ENCODE measurements at places on chromosomes 1 and 21.
A peak's percentile ranks its signal among the peaks of the same experiment; 100 is the strongest.

DNA sequence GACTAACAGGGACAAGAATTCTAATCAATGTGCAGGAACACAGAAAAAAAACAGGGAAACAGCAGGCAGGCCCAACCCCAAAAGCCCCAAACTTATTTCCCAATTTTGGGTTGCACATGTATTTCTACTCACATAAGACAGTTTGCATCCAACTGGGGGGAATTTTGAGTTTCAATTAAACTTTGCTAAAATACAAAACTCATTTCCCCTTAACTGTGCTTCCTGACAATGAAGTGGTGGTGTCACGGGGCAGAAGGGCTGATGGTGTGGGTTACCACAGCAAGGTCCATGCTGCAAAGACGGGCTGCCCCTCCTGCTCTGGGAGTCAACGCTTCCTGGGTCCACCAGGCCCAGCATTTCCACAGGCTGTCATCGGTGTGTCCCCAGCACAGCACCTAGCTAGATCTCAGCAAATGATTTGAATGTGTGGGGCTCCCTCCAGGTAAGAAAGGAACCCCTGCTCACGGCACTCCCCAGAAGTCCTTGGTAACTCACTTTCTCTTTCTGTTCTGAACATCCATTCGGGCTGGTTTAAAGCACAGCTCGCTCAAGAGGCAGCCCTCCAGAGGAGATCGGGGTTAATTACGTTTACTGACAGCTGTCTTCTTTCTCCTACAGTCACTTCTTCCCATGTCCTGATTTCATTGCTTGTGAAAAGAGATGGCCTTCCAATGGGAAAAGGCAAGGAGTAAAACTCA is 27.4 kb downstream of the HIVEP3 start:
- no peak for DNase-seq

DNA sequence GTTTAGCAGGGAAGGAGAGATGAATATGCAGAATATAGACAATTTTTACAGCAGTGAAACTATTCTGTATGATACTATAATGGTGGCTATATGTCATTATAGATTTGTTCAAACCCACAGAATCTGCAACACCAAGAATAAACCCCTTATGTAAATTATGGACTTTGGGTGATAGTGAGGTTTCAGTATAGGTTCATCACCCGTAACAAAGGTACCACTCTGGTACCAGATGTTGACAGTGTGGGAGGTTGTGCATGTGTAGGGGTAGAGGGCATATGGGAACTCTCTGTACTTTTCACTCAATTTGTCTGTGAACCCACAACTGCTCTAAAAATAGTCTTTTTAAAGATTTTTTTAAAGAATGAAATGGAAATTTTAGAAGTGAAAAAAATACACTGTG is 29.9 kb upstream of the PRDX6 start:
- no peak for DNase-seq

- DNase-seq: no peak
These were observed 120.6 kb downstream of the SLC45A1 start for GRCh38 chr1:8438489-8438888.

DNA sequence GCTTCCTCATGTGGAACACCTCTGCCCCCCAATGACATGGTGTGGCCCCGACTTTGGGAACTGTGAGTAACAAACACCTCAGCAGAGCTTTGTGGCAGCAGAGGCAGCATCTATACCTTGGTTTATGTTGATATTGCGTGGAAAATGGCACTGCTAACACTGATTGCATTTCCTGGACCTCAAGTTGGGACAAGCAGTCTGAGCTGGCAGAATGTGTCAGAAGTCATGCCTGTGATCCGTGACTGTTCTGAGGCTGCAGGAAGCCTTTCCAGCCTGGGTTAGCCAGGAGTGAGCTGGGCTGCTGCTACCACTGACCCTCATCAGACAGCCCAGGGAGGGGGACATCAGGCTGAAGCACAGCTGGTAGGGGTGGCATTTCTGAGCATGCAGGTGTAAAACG is 268.5 kb downstream of the KCNJ6 start:
- DNase-seq: no peak

DNA sequence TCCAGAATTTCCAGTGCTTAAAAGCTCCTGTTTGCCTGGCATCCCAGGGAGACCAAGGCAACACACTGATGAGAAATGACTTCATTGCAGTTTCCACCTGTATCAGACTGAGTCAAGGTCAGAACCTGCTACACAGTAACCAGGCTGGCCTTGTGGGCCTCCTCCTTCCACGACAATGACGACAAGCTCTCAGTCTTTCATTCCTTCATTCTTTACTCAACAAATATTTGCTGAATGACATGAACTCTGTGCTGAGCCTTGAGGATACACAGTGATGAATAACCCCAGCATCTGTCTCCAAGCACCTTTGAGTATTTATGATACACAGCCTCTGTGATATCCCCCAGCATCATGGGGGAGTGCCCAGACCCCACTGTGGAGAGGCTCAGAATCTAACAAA is 8.9 kb upstream of the LCE5A start:
- DNase-seq: no peak

DNA sequence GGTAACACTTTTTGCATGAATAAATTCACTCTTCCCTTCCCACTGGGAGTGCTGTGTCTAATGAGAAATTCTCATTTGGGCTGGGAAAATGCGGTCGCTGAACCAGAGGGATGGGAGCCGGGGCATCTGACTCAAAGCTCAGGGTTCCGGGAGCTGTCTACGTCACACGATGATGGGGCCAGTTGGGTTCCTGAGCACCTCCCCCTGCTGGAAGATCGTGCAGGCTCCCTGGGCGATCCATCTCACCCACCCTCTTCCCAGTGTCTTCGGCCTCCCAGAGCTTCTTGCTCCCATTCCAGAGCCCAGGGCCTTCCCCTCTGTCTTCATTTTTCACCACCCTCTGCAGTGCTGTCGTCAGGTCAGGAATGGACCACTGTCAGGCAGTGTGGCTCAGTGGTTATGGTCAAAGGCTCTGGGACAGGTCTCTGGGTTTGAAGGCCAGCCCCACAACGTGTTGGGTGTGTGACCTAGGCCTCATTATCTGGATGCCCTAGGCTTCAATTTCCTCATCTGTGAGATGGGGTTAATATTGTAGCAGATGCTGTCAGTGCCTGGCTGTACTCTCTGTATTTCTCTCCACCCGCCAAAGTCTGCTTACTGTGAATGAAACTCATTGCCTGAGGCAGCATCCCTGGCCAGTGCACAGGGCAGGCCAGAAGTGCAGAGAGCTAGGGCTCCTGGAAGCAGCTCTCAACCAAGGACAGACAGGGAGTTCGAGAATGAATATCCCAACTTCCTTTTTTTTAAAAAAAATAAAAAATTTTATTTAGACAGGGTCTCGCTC is 31.8 kb downstream of the IGSF21 start:
- DNase-seq: no peak

- no peak for DNase-seq
These were observed 537.5 kb downstream of the LTN1 start for GRCh38 chr21:28455253-28455600.

DNA sequence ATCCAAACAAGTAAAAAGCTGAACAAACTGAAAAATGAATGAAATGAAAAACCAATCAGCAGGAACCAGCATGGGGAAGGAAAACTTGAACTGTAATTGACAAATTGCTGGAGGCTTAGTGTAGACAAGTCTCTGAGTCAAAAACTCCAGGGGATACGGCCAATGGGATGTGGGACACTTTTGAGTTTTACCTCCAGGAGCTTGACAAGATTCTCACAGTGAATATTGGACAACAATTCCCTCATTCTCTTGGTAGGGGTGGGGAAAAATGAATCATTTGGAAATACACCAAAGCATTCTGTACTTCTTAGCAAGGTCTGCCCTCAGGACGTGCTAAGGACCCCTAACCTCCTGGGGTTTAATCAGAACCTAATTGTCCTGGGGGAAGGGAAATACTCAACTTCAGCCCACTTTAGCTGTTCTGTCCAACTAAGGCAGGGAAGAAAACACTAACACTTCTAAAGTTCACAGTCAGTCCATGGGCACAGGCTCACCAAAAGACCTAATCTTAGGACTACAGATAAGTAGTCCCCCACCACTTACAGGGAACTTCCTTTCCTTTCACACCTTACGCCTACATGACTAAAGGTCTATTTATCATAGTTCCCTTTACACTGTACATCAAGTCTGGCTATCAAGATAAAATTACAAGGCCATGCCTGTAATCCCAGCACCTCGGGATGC is 60.7 kb upstream of the CDC42BPA start:
- no peak for DNase-seq

DNA sequence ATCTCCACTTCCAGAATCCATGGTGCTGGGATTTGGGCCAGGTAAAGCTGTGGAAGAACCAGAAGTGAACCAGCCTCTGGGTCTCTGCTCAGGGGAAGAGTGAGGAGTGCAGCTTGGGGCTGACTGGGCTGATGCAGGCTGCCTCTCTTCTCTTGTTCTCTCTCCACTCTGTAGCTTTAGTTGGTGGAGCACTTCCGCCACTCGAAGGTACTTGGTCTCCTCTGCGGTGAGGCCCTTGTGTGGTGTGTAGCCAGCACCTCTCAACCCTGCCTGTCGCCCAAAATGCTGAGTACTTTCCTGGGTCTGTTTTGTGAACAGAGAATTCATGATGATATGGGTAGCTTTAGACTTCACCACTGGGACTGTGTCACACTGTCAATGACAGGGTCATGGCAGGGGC is 63.2 kb downstream of the URB2 start:
- DNase-seq: no peak

- no peak for DNase-seq
These were observed 525.5 kb downstream of the MATN1 start for GRCh38 chr1:30197639-30198450.

- DNase-seq: no peak
These were observed 1.1 kb upstream of the EPHA2 start for GRCh38 chr1:16156848-16157495.

GRCh38 chr1:60055336-60055735 is 18.2 kb downstream of the C1orf87 start:
- DNase-seq: no peak

DNA sequence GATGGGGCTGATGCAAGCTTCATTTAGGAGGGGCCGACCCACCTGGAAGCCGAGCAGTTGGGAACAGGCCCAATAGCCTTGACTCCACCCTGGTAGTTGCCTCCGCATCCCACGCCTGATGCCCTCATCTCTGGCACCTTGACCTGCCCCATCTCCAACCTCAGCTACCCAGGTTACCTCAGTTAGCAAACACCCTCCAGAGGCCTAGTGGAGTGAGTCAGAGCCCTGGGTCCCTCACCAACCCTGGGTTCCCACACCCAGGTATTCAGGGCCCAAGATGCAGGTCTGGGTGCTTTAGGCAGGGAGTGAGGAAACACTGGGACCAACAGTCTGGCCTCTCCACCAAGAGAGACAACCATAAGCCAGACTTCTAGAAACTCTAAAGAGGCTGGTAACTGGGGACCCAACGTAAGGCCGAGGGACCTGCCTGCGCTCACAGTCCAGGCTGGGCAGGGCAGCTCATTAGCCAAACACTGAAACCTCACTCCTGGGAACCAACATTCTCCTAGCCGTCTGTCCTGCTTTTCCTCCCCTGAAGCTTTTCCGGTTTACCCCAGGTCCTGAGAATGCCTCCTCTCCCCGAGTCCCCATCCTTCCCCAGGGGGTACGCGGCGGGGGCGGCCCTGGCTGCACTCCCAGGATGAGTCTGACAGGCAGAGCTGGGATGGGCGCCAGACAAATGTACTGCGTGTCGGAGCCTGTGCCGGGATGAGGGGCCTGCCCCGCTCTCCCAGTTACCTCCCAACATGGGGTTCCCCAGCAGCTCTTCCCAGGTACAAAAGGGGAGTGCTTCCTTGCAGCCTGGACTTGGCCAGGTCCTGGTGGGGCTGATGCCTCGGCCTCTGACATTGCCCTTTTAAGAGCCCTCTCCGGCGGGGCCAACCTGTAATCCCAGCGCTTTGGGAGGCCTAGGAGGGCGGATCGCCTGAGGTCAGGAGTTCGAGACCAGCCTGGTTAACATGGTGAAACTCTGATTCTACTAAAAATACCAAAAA is 8.9 kb upstream of the CELSR2 start:
- DNase-seq: peak; percentile 65

DNA sequence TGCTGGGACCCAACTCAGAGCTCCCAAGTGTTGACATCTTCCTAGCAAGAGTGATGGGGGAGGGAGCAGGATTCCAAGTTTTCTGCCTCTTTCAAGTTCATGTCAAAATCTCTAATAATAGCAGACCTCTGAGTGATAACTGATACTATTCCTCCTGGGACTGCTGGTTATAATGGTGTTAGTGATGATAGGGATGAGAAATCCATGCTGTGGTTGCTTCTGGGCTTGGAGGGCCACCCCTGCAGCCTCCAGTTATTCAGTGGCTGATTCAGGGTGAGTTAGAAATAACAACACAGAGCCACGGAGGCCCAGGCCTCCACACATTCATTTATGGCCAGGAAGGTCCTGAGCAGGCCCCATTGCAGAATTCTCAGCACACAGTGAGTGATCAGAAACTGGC is 40.6 kb upstream of the ARTN start:
- no peak for DNase-seq

- peak; percentile 46 for DNase-seq
These were observed 21.0 kb downstream of the NFYC start for GRCh38 chr1:40712405-40712944.

DNA sequence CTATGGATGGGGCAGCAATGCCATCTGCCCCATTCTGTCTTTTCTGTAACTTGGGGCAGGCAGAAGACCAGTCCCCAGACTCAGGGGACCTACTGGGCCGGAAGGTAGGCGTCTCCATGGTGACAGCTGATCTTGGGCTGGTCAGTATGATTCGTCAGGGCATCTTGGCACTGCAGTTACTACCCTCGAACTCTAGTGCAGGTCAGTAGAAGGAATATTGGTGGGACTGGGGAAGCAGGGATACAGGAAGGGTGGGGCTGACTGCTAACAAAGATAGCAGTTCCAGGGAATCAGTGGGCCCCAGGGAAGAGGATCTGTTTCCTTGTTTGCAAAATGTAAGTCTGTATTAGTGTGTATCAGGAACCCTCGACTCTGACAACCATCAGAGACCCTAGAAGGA is 26.2 kb downstream of the SZT2 start:
- DNase-seq: no peak
